ENCODE measurements at places on chromosomes 1 and 21.

- DNase-seq: no peak
Observed at GRCh38 chr1:111884772-111885443, 104.6 kb downstream of the KCND3 start.

GRCh38 chr1:63642901-63643300 is 49.7 kb downstream of the PGM1 start:
- no peak for DNase-seq

DNA sequence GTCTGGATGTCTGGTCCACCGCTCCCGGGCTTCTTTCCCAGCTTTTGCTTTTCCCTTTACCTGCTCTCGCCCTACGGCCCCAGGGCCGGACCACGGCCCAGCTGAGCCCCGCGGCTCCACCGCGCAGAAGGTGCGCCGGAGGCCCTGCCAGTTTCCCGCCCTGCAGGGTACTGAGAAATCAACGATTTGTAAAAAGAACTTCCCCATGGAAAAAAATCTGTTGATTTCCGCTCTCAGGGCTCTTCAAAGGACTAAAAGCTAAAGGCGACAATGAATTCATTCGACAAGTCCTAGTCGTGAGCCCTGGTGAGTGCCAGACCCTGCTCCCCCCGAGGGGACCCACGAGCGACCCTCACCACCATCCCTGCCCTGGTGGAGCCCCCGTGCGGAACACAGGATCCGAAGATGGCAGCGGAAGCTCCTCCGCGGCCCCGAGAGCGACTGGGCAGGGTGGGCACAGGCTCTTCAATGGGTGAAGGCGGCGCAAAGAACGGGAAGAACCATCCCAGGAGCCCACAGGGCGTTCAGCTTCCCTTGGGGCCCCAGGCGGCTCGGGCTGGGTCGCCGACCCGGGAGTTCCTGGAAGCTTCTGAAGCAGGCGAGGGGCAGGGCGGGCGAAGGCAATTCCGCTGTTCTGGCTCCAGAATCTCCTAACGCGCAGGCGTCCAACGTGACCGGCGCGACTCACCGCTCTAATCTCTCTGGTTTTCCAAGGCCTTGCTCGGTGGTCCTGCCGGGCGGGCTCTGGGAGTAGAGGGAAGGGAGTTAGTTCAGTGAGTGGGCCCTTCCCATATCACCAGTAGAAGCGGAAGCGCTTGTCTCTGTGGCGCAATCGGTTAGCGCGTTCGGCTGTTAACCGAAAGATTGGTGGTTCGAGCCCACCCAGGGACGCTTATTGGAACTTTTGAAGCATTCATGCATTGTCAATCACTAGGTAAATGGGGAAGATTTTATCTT is 6.6 kb upstream of the RNU1-2 start:
- peak; percentile 89 for DNase-seq

DNA sequence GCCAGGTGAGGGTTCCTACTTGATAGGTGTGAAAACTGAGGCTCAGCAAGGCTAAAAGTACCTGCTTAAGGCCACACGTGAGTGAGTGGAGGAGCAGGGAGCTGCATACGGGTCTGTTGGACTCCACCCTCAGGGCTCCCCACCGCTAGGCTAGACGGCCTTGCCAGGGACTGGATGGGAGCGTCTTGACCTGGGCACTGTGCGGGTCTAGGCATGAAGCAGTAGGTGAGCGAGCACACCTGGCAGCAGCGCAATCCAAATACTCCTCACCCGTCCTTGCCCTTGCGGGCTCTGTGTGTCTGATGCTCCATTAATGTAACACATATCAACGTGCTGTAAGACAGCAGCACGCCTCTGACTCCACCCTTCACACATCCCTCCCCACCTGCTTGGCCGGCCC is 94.0 kb downstream of the LACTBL1 start:
- no peak for DNase-seq

GRCh38 chr21:43211760-43212115 is 42.9 kb downstream of the CRYAA start:
- no peak for DNase-seq

DNA sequence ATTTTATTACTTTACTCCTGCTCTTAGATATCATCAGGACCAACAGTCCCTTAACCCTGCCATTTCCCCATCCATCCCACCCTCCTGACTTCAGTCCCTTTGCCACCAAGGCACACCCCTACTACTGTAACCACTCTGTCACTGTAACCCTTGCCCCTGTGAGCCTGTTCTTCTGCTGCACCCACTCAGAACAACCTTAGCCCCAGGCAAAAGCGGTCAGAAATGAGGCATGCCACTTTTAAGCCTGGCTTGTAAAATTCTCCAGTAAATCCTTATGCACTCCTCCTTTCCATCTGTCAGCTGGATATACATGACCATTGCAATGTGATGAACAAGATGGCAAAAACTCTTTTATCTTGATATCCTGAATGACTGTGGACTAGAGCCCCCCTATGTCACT is 555.0 kb upstream of the PLXNA2 start:
- no peak for DNase-seq

GRCh38 chr1:53122201-53122885 is 20.1 kb downstream of the SLC1A7 start:
- peak; percentile 93 for DNase-seq

GRCh38 chr1:223225481-223225880 is 82.4 kb upstream of the TLR5 start:
- DNase-seq: no peak

- DNase-seq: no peak
Observed at GRCh38 chr1:47579809-47580208, 142.0 kb downstream of the FOXD2 start.

- DNase-seq: no peak
Observed at GRCh38 chr1:25173809-25174340, 58.4 kb downstream of the SYF2 start.

- DNase-seq: no peak
Observed at GRCh38 chr1:84859866-84860265, 33.1 kb downstream of the LPAR3 start.

- no peak for DNase-seq
Observed at GRCh38 chr1:143652187-143652586, 319.6 kb downstream of the FAM72C start.

DNA sequence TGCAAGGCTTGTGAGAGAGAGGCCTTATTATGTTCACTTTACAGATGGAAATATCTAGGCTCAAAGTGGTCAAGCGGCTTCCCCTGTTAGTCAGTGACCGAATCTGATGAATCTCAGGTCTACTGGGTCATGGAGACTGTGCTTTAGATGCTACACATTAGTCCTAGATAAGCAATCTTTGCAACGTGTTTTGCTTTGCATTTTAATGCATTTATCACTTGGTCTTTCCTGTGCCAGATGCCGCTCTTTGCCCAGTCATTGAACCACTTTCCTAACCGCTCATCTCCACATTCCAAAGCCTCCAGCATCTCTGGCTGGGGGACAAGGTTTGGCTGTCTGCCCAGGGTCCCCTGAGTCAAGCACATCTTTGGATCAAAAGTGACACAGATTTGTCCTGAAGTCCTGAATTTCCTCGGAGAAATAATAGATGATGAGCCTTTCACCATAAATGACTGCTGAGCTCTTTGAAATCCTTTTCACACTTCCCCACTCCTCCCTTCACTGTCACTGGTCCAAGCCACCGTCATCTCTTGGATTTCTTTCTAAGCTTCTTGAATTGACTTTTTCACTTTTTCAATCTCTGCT is 96.0 kb upstream of the USP24 start:
- DNase-seq: peak; percentile 62

DNA sequence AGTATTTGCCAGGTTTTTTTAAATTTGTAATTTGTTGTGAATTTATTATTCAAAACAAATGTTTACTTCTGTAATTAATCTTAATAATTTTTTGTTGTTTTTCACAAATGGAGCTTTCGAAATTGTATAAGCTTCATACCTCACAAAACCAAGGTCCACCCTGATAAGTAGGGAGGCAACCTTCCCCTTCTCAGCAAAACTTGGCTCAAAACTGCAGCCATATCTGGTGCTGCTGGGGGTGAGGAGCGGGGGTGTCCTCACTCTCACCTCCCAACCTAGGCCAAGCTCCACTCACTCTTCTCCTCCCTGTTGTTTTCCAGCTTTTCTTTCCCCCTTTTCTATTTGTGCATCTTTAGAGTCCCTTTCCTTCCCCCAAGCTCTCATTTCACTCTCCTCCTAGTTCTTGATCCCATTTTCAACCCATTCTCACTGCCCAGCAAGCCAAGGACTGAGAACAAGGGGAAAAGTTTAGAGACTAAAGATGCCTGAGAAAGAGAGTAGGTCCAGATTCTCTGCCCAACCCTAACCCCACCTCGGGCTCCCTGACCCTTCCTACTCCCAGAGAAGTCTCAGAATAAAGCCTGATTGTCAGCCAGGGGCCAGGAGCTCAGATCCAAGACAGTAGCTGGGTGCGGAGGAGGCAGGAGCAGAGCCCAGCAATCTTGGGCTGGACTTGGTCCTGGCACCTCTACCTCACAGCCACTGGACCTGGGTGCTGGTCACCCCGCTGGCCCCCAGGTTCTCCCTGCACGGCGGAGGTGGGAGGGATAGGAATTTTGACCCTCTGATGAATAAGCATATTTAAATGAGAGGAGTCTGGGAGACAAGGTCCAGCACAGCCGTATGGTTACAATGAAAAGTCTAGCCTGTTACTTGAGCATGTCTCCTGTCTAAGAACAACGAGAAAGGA is 8.3 kb upstream of the CFAP45 start:
- no peak for DNase-seq

DNA sequence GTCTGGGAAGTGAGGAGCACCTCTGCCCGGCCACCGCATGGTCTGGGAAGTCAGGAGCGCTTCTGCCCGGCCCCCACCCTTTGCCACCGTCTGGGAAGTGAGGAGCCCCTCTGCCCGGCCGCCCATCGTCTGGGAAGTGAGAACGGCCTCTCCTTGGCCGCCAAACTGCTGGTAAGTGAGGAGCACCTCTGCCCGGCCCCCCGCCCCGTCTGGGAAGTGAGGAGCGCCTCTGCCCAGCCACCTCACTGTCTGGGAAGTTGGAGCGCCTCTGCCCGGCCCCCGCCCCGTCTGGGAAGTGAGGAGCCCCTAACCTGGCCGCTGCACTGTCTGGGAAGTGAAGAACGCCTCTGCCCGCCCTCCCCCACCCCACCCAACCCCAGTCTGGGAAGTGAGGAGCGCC is 22.6 kb downstream of the KCNH1 start:
- DNase-seq: no peak

DNA sequence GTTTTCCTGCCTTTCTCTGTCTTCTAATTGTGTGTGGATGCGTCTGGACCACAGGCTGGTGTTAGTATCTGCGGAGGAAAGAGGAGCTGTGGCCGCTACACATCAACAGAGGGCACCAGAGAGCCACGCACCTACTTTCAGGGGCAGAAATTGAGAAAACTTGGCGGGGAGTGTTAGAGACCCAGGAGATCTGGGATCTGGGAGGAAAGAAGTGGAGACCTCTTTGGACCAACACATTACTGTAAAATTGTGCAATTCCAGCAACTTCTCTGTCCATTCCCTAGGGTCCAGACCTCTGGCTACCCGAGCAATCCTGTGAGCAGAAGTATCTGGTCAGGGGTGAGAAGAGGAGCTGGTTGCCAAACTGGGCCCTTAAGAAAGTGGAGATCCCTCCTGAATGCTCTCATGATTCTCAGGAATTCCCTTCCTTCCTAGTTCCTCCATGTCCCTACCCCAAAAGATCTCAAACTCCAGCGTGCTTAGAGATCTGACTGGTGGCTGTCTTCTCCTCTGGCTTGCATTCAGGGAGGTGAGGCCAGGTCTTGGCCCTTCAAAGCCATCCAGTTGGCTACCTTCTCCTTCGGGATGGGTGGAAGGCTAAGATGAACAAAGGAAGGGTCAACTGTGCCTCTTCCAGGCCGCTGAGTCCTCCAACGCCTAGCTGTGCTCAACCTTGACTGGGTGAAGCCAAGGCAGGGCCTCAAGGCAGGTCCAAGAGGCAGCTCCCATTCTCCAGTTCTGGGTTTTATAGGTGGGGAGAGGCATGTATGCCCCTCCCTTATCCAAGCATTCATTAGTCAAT is 1.2 kb upstream of the KIRREL1 start:
- DNase-seq: peak; percentile 62

- DNase-seq: peak; percentile 90
Observed at GRCh38 chr1:16236511-16237342, at the start of gene CPLANE2. CPLANE2 (minus strand) TSS chr1:16237183; CDS start chr1:16236742, 441 bp downstream.

- DNase-seq: peak; percentile 99
Observed at GRCh38 chr1:151165738-151166504, at the start of the genes LYSMD1 and SCNM1. LYSMD1 (minus strand) TSS chr1:151165902; CDS start chr1:151165258, 644 bp downstream. SCNM1 (plus strand) TSS chr1:151166144; CDS start chr1:151166153, 9 bp downstream.

DNA sequence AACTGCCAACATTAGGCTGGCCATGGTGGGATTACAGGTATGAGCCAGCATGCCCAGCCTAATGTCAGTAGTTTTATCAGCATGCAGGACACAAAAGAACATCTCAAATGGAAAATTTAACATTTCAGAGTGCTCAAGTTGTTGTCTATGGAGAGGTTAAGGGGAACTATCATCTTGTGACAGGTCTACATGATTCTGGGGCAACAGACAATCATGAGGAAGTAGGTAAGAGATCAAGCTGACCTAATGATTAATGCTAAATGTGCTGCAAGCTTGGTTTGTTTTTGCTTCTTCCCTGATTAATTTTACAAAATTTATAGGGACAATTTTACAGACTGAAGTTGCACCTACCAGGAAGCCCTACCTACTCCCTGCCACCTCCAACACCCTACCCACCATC is 36.6 kb downstream of the FMO4 start:
- no peak for DNase-seq

DNA sequence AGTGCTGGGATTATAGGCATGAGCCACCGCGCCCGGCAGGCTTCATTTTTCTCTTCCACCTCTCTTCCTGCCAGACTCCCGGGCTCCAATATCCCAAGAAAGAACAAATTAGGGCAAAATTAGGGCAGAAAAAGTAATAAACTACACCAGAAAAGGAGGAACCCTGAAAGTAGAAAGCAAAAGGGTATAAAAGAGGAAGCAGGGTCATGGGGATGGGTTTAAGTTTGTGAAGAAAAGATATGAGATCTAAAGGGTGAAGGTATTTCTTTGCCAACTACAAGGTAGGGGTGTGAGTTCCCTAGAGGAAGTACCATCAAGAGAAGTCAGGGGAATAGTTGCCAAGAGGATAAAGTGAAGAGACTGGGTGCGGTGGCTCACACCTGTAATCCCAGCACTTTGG is 9.9 kb downstream of the PTPN22 start:
- no peak for DNase-seq

DNA sequence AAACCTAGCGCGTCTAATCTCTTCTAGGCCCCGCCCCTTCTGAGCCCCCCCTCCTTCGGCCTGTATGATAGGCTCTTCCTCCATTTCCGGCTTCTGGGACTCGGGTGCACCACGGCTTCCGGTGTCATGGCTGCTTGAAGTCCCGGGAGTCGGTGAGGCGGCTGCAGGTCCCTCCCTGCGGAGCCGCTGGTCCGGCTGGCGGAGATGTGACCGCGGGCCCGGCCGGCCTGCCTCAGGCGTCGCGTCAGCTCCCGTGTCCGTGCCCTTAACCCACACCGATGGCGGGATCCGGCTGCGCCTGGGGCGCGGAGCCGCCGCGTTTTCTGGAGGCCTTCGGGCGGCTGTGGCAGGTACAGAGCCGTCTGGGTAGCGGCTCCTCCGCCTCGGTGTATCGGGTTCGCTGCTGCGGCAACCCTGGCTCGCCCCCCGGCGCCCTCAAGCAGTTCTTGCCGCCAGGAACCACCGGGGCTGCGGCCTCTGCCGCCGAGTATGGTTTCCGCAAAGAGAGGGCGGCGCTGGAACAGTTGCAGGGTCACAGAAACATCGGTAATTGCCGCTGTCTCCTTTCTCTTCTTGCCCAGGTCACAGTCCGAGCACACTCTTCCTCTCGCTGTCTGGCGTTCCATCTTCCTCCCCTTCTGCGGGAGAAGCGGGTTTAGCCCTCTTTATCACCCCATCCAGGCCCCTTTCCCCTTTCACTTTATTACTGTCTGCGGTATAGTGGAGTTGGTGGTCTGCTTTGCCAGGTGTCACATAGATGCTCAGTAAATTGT is at the start of gene UHMK1:
TSS of gene UHMK1 (plus strand) at position 96 of the 773 bp plus-strand sequence. CDS start at position 279, 183 bp downstream.
- peak; percentile 94 for DNase-seq
